Activated T-helper 17 cell treated with anti-CD3 and anti-CD28 coated beads, Interleukin-2, amount 50 U/mL, for 72 hours (primary cell): ENCODE measurements at places on chromosomes 1 and 21.
A peak's percentile ranks its signal among the peaks of the same experiment; 100 is the strongest.

DNA sequence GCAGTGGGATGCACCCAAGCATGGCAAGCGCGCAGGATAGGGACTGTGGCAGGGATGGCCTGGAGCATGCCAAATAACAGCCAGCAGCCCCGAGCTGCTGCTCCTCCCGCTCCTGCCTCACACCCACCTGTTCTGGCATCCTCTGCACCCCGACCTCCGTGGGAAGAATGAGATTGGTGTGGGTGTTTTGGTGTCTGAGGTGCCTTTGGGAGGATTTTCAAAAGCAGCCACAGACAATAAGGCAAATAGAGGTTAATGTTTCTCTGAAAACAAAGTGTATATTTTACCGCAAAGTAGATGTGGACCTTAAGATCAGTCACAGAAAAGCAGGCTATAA is 35.5 kb downstream of the IGFN1 start:
- no peak for ATAC-seq

- no peak for ATAC-seq
Observed at GRCh38 chr21:46114963-46115362, 17.1 kb downstream of the COL6A2 start.

DNA sequence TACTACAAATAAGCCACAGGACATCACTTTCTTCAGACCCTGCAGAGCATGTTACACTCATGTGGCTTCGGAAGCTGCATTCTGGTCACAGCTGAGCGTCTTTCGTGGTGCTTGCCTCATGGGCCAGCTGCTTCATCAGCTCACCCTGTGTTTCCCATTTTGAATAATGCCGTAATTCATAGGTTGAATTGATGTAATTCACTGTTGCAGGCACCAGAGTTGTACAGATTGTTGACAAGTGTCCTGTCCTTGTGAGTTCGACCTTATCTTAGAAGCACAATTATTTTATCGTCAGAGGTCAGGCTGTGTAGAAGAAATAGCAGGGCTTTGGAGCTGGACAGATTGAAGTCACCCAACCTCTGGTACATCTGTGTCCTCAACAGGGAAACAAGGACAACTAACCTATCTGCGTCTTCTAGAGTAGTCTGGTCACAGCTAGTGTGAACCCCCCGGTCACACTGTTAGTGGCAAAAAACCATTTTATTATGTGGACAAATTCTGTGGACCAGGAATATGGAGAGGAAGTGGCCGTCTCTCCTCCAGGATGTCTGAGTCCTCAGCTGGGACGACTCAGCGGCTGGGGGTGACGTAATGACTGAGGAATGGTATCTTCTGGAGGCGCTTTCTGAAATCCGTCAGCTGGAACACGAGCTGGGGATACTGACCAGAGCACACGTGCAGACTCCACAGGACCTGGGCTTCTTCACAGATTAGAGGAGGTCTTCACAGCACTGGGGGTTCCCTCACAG is 17.8 kb downstream of the PKNOX1 start:
- ATAC-seq = no peak

DNA sequence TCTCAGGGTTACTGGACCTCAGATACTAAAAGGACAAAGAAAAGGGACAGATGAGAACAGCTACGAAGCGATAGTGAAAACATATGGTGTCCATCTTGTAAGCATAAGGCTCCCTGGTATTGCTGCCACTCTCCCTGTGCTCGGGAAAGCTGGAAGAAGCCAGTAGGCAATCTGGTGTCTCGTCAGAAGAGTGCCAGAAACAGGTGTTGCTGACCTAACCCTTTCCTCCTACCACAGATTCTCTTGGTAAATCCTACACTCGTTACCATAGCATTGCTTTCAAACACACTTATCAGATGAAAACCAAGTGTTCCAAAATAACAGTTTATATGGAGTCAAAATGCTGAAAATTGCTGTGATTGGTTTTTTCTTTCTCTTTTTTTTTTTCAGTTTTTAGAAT is 146.3 kb downstream of the NRIP1 start:
- ATAC-seq = no peak

DNA sequence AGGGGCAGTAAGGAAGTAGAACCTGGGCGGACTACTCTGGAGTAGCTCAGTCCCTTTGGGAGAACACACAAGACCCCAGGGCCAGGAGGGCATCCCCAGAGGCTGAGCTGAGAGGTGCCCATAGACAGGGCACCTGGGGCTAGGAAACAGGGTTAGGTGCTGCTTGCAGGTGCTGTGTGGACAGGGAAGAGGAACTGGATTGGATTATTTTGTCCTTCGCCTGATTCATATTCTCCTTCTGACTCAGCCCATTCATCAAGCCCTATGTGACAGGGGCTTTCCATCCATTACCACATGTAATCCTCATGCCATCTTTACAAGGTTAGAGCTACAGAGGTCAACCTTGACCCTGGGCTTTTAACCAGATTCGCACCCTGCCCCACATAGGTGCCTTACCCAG is 183.9 kb downstream of the C1orf94 start:
- ATAC-seq = peak; percentile 19

- ATAC-seq = no peak
Observed at GRCh38 chr1:64000021-64000420, 203.4 kb upstream of the UBE2U start.

DNA sequence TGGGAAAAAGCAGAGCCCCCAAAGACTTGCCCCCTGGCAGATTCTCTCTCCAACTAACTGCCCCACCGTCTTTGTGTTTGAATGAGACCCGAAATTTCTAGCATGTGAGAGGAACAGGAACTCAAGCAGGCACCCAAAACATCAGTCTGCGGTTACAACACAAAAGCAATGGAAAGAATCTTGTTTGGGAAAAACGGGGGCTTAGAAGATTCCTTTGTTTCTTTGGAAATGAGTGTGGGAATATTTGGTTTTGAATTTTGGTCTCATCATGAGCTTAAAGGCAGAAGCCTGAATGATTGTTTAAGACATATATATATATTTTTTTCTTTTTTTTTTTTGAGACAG is 188.9 kb upstream of the TMEM51 start:
- ATAC-seq = no peak

GRCh38 chr1:2049225-2049717 is 940 bp upstream of the PRKCZ start:
- ATAC-seq = no peak

- ATAC-seq = no peak
Observed at GRCh38 chr1:26109229-26110164, 2.1 kb upstream of the PDIK1L start.

- no peak for ATAC-seq
Observed at GRCh38 chr1:71640998-71641397, 560.2 kb upstream of the ZRANB2 start.

DNA sequence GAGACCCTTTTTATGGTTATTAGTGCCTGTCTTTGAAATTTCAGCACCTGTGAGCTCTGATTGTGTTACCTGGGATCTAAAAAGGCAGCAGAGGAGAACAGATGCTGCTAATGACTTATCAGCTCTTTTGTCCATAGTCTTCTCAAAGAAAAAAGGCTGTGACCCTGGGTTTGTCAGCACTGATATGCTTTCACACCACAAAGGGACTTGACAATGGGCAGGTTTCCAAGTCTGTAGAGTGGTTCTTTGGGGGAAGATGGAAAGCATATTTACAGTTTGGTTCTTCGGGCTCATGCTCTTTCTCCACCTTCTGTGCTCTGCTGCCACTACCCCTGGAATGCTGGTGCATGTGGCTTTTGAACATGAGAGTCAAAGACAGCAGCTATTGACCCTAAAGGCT is 32.0 kb downstream of the DNAJC6 start:
- no peak for ATAC-seq

- no peak for ATAC-seq
Observed at GRCh38 chr1:175498002-175498401, 245.4 kb downstream of the TNR start.

GRCh38 chr1:5329068-5329739 is 663.0 kb downstream of the NPHP4 start:
- peak; percentile 56 for ATAC-seq

DNA sequence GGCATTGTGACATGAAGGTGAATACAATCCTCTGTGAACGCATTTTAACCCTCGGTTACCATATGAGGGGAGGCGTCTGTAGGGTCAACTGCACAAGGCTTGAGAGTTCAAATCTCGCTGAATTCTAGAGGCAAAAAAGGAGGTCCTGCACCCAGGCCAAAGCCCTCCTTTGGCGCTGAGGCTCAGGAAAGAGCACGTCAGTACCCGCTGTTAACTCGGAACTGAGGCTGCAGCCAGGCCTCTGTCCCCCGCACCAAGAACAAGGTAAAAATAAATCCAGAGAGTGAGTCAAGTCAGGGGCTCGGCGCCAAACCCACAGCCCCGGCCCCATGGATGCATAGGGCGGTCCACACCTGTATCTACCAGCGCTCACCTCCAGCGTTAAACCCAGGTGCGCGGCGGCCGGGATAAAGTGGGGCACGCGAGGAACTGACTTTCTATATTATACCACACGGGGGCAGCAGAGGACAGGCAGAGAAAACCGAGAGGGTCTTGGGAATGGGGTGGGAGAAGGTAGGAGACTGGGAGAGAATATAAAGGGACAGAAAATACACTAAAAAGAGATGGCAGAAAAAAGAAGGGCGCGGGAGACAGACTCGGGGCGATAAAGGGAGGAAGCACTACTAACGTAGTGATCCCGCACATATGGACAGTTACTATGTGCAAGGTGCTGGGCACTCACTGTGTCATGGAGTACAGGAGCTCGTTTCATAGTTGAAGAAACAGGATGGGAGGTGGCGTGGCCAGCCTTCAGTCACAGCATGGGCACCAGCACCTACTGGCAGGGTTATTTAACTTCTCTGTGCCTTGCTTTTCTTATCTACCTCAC is 54.9 kb downstream of the DMRTA2 start:
- peak; percentile 28 for ATAC-seq

DNA sequence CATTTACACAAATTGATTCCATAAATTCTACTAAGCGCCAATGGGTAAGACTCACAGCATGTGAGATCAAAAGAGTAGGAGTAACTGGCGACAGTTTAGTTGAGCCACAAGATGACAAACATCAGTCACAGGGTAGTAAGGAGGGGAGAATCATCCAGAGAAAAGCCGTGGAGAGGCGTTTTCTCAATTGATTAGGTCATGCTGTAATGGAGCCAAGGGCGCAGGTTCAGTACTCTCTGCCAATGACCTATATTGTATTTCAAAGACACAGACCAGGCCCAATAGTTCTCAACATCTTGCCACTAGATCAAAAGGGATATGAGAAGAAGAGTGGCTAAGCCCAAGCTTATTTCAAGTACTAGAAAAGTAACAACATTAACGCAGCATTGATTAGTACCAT is 467.5 kb downstream of the SMYD3 start:
- no peak for ATAC-seq

GRCh38 chr1:23801338-23801748 is 789 bp upstream of the GALE start:
- ATAC-seq = no peak

DNA sequence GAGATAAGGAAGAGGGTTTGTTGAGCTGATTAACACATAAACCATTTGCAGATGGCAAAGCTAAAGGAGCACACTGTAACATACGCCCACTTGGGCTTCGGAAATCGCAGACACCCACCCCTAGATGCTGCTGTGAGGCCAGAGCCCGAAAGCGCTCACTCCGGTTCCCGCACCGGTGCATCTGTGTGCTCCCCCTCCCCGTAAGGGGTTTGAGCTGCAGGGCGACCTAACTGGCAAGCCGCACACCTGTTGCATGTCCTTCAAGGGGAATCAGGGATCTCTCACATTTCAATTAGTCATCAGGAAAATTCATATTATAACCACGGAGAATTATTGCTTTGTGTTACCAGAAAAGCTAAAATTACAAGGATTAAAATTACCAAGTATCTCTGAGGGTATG is 1.4 kb upstream of the CFH start:
- ATAC-seq = no peak

- ATAC-seq = no peak
Observed at GRCh38 chr1:24266998-24267397, 52.2 kb upstream of the GRHL3 start.

GRCh38 chr1:68409426-68409825 is 40.3 kb downstream of the RPE65 start:
- ATAC-seq = no peak

DNA sequence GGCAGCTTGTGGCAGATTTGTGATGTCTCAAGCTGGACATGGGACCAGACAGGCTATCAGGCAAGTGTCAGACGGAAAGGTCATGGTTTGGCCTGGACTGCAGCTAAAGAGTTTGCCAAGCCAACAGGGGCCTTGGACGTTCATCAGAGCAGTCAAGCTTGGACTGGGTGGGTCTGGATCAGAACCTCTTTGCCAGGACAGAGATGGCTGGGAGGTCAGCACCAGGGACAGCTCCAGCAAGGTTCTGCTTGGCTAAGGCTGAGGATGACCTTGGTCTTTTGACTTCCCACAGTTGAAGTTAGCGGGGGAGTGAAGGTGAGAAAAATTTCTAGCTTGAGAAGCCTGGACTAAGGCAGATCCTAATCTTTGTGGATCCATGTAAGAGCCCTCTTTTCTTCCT is 68.1 kb downstream of the GRIK3 start:
- ATAC-seq = no peak

DNA sequence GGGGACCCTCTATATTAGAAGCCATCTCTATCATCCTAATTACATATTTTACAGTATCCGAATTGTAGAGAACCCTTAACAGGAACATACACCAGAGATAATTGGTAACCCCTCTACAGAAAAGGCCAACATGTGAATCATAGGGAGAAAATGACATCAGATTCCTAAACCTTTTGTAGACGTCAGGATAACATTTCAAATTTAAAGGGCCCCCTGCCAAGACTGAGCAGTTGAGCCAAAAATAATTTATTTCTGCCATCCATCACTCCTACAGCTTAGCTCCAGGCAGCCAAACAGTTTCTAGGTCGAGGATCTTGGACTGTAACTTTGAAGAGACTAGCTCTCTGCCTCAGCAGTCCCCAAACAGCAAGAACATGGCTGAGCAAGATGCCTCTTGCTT is 21.2 kb downstream of the ZNF697 start:
- no peak for ATAC-seq

DNA sequence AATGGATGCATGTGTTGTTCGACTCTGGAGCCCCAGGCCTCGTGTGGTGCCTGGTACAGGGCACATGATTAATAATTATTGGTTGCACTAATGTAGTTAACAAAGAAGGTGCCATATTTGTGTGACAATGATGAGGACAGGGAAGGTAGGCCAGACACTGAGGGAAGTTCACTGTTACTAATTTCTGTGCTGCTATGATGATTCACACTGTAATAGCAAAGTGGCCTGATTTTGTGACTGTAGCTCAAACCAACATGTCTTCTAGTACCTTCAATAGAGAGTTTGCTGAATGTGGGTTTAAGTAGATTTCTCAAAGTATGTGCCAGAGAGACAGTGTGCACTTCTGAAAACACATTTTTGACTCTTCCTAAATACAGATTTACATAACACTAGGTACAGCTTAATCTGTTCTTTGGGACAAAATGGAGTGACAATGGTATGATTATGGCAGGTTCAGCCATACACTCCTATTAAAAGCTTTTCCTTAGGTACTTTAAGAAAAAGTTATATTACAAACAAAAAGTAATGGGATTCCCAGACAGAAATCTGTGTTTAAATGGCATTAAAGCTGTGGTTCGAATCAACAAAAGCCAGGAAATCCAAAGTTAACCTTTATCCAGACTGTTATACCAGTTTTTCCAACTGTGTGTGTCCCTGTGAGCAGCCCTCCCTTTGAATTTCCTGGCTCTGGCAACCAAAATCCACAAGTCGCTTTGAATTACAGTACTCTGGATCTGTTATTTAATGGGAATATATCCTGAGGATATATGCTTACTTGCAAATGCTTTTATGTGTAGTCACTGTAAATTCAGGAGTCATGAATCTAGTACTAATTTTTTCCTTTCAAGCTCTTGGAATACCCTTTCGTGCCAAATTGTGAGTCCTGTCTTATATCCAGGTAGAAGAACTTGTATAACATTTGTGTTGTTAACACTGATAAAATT is 277.1 kb upstream of the SGIP1 start:
- ATAC-seq = peak; percentile 75

GRCh38 chr1:227557962-227558725 is 5.2 kb upstream of the ZNF678 start:
- no peak for ATAC-seq
